ENCODE measurements at places on chromosomes 16 and 17.

DNA sequence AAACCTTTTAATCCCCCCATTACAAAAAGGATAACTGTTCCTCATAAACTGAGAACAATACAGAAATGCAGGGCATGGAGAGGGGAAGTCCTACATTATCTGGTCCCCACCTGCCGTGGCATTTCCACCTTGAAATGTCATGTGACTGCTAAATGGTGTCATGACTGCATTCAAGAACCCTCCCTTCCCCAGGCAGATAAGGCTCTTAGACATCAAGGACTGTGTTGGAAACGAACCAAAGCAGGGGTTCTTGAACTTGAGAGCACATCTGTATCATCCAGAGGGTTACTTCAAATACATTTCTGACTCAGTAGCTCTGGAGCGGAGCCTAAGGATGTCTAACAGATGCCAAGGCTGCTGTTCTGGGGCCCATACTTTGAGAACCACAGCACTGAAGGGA is 18.4 kb downstream of the CMTM3 start:
- DNase-seq: no peak

DNA sequence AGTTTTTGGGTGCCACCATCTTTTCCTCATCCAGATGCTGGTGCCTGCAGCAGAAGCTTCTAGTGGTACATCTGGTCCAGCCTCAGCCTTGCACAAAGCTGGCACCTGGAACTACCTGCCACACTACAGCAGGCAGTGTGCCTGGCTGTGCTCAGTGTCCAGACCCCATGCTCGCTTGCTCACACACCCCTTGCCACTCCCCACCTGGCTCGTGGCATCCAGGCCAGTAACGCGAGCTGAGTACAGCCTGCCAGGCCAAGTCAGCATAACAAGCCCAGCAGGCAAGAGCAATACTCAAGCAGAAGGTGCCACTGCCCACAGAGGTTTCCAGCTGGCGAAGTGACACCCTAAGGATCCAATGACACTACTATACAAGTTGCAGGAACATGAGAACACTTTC is 29.7 kb upstream of the KIF2B start:
- DNase-seq: no peak

GRCh38 chr16:50201787-50202186 is 48.7 kb downstream of the TENT4B start:
- no peak for DNase-seq

- DNase-seq: no peak
Measured at GRCh38 chr16:76303637-76304314, 26.6 kb downstream of the CNTNAP4 start.

DNA sequence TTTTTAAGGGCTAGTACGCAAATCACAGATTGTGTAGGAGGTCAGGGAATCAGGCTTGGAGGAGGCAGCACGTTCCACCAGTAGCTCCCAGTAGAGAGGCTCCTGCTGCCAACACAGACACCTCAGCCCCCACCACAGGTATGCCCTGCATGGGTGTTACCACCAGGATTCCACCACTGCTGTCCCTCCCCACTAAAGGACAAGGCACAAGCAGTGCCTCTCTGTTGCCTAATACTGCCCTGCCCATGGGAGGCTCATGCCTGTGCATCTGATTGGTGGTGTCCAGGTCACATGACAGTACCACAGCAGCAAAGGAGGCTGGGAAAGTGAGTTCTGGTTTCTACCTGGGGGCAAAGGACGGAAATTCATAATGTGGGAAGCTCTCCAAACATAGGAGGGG is 33.6 kb upstream of the CACNG4 start:
- DNase-seq: no peak

- DNase-seq: no peak
Measured at GRCh38 chr17:55405600-55405999, 16.0 kb downstream of the MMD start.

GRCh38 chr16:19765860-19766553 is 47.9 kb downstream of the IQCK start:
- no peak for DNase-seq

DNA sequence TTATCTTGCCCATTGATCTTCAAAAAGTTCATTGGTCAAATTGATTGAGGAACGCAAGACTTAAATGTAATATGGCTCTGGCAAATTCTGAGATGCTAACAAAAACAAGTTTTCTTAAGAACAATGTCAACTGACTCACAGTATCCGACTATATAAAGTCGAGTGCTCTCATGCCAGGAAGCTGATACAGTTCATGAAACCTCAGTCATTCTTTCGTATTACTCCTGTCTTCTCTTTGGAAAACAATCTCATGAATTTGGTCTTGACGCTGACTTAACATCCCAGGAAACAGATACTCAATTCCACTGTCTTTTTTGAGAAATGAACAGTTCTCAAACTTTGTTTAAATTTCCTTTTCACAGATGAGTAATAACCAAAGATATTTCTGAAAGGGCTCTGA is 704.9 kb downstream of the MAF start:
- no peak for DNase-seq

DNA sequence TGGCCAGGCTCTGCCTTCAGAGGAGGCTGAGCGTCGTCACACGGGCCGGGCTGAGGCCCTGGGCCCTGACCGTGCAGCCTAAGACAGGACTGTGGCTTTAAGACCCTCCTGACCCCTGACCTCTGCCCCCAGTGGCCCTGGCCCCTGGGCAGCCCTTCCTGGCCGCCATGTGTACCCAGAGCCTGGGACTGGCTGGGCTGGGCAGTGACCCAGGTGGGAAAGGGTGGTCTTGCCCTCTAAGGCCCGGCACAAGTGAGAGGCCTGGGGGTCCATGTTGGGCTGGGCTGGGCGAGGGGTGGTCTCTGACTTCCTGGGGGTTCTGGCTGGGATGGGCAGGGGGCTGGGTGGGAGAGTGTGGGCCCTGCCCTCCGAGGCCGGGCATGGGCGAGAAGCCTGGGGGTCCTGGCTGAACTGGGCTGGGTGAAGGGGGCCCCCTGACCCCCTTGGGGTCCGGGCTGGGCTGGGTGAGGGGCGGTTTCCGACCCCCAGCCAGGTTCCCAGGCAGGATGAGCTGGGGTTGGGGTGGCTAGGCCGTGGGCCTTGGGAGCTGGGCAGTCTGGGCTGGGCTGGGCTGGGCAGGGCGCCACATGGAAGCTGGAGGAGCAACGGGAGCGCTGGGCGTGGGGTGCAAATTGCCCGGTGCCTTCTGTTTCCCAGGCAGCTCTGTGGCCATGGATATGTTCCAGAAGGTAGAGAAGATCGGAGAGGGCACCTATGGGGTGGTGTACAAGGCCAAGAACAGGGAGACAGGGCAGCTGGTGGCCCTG is at the start of gene CDK3:
Gene CDK3 (plus strand): TSS at position 101 of the 767 bp plus-strand sequence. CDS start 571 bp downstream, at position 672.
- DNase-seq: no peak

- DNase-seq: no peak
Measured at GRCh38 chr17:4858882-4859260, 25.7 kb downstream of the MINK1 start.

DNA sequence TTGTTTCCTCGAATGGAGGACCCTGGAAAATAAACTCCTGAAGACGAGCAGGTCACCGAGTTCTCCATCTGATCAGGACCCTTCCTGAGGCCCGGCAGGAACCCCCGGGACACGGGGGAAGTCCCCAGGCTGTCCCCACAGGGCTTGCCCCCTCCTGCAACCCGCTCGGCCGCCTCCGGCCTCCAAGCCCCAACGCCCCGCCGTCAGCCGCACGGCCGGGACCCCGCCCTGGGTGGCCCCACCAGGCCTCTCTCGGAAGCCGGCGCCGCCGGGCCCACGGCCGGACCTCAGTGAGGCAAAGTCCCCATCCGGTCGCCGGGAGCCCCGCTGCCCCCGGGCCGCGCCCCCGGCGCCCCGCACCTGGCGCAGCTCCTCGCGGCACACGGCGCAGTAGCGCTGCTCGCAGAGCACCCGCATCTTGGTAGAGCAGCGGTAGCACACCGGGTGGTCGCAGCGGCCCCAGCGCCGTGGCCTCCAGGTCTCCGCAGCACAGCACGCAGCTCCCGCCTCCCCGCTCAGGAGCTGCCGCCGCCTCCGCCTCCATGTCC is 383 bp downstream of the ZNF598 start:
- peak; percentile 43 for DNase-seq

DNA sequence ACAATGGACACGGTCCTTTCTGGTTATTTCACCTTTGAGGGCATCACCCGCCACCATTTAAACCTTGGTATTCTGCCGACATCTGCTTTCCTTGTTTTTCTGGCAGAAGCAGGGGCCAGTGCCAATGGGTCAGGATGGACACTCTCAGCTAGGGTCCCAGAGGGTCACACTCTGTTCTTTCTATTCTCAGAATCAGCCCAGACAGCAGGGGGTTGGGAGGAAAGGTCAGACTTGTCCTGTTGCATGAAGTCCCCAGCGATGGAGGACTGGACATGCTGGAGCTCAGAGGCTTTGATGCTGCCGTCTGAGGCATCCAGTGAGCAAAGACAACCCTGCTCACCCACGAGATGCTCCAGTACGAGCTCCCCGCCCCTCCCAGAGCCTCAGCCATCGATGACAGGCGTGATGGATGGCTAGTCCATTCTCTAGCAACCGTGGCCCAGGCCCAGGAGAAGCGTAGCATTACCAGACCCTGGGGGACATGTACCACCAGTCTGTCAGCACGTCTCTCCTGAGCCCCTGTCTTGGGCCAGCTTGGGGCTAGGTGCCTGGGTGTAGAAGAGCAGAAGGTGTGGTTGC is 62.0 kb downstream of the FOXL1 start:
- no peak for DNase-seq

DNA sequence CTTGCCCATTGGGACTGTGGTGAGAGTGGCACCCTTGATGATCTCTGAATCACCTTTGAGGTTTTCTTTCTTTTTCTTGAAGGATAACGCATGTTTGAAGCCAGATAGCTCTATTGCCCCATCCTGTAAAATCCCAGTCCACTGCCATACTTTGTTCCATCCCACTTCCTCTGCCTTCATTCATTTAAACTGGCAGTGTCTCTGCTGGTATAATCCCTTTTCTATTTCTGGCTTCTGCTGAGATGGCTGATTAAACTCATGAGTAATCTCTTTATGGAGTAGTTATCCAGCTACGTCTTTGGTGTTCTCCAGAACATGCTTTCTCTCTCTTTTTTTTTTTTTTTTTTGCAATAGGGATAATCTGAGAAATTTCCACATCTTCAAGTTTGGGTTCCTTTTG is 656.5 kb upstream of the SALL1 start:
- DNase-seq: no peak

- DNase-seq: no peak
Measured at GRCh38 chr17:77833769-77834168, 124.7 kb upstream of the TNRC6C start.

GRCh38 chr17:73376636-73377035 is 64.8 kb upstream of the CDC42EP4 start:
- DNase-seq: no peak

GRCh38 chr16:86490859-86491639 is 19.3 kb upstream of the FOXF1 start:
- DNase-seq: peak; percentile 13

- peak; percentile 72 for DNase-seq
Measured at GRCh38 chr16:89358030-89359005, 132.0 kb downstream of the ANKRD11 start.

- no peak for DNase-seq
Measured at GRCh38 chr16:1965396-1966001, 873 bp upstream of the RPS2 start.

DNA sequence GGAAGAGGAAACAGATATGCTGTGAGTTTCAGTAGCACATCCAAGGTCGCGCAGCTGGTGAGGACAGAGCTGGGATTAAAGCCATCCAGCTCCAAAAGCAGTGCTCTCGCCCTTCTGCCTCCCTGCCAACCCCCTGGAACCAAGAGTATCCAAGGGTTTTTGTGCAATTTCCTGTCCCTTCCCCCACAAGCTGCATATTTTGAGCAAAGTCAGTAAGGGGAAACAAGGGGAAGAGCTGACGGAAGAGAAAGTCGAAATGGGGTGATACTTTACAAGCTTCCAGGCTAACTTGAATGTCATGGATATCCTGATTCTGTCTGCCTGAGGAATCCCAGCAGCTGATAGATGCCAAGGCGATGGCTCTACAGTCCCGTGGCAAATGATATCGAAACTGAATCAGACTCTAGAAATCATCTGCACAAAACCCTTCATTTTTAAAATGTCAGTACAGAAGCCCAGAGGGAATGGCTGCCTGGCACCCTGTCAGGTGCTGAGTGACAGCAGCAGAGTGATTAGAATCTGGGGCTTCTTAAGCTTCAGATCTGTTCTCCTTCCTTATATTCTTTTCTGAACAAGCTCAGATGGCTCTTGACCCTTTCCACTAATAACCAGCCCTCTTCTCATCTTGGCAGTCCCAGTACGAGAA is 42.9 kb upstream of the TEKT3 start:
- DNase-seq: no peak

GRCh38 chr16:3625911-3626732 is 14.7 kb upstream of the SLX4 start:
- DNase-seq: no peak

GRCh38 chr16:13540771-13541170 is 379.2 kb upstream of the ERCC4 start:
- DNase-seq: no peak

GRCh38 chr16:72168365-72168764 is 3.6 kb downstream of the PMFBP1 start:
- DNase-seq: no peak

DNA sequence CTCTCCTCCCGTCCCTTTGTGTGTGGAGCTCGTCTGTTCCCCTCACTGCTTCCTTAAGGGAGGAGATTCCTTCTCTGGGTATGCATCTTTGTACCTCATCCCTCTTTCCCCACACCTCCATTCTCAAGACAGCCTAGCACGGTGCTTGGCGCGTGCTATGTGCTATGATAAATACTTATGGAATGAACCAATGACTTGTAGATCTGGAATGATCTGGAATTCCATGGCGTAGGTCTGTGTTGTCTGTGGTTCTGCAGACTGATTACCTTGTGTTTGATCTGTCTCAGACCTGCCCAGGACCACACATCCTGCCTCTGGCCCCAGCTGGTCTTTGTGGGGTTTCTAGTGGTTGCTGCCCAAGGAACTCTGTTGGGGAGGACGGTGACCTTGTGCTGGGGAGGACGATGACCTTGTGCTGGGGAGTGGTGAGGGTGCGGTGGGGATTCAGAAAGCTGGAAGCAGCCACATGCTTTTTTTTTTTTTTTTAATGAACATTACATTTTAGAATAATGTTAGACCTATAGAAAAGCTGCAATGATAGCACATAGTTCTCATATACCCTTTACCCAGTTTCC is 33.5 kb upstream of the ETV4 start:
- no peak for DNase-seq

- DNase-seq: peak; percentile 43
Measured at GRCh38 chr17:81097134-81097942, 62.4 kb downstream of the BAIAP2 start.

GRCh38 chr17:8785547-8786413 is 13.4 kb downstream of the MFSD6L start:
- DNase-seq: peak; percentile 77

- no peak for DNase-seq
Measured at GRCh38 chr17:864315-864714, 82.2 kb downstream of the MRM3 start.

DNA sequence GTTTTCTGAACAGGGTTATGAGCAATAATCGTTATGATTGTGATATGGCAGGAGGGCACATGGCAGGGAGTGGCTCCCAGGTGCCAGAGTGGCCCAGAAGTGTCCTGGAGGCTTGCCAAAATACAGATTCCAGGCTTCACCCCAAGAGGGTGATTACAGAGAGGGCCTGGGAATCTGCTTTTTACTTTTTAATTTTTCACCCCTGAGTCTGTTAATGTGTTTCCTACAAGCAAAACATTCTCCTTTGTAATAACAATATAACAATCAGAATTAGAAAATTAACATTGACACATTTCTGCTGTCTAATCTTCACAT is 212.4 kb downstream of the SNX29 start:
- no peak for DNase-seq
